Renal cortex interstitium (tissue), 15 donors: ENCODE measurements at places on chromosomes 5 and 9.

GRCh38 chr9:26308328-26308727 lies 584.3 kb downstream of the CAAP1 start:
- no peak for DNase-seq

GRCh38 chr5:177469750-177470525 lies 3.5 kb downstream of the DBN1 start:
- no peak for DNase-seq

DNA sequence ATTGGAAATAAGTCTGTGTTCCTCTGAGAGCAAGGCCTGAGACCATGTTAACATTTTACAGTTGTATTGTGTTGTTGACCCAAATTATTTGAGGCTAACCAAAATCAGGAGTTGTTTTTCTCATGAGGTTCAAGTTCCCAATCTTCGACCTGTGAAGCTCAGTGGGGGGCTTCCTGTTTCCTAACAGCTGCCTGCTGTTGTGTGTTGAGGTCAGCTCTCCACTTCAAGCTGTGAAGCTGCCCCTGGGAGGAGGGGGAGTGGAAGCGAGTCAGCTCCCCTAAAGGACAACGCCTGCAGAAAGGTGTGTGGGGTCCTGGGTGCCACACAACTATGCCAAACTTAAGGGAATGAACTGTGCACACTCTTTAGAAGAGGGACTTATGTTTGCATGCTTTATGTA lies 295.5 kb downstream of the IRX1 start:
- no peak for DNase-seq

DNA sequence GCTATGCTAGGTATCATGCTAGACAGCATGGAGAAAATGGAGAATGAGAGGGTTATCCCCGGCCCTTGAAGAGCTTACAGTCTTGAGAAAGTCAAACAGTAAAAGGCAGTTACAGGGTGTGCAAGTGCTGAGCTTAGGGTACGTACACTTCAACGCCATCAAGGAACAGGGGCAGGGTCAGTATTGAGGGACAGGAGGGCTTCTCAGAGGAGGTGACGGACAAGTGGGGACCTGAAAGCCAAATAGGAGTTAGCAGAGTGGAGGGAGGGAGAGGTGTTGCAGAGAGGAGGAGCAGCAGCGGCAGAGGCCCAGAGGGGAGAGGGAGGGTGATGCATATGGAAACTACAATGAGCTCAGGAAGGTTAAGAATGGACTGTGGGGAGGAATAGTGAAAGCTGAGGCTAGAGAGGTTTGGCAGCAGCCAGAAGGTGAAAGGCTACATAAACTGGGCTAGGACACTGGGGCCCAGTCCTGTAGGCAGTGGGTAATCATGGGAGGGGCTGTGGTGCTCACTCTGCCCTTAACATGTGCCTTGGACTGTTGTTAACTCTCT lies 88.0 kb downstream of the NRG2 start:
- DNase-seq = no peak

- no peak for DNase-seq
Measured at GRCh38 chr9:95920017-95920416, 44.5 kb downstream of the ERCC6L2 start.

- no peak for DNase-seq
Measured at GRCh38 chr9:121568343-121569265, 69.0 kb upstream of the GGTA1 start.

- DNase-seq = no peak
Measured at GRCh38 chr5:8839361-8840055, 706.4 kb downstream of the SEMA5A start.

- no peak for DNase-seq
Measured at GRCh38 chr9:98600631-98601030, 108.1 kb downstream of the GABBR2 start.

GRCh38 chr9:21155501-21155900 lies 11.0 kb downstream of the IFNA21 start:
- no peak for DNase-seq

DNA sequence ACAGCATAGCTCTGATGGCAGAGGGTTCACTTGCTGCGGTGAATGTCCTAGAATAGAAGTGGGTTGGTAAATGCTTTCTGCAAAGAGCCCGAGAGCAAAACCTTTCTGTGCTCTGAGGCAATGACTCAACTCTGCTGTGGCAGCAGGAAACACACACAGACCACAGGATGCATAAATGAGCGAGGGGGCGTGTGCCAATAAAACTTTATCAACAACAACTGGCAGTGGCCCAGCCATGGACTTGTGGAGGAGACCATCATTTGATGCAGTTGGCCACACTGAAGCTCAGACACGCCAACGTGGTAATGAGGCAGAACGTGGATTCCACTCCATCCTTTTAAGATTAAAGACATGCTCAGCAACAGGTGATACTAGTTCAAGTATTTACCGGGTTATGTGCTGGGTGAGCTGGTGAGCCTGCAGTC lies 6.8 kb downstream of the MRPL36 start:
- DNase-seq = no peak

DNA sequence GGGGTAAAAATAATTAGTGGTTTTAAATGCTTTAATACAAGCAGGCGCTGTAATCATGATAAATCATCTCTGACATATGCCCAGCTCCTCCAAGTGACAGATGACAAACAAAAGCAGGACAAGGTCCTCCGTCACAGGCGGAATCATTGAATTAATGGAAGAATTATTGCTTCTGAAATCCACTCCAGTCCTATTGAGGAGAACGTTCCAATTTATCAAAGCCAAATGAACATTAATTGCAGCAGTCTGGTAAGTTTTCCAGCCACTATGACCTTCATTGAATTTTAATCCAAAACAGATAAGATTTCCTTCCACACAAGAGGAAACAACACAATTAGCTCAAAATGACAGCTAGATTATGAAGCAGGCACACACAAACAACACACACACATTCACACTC lies 136.8 kb downstream of the ASTN2 start:
- DNase-seq = no peak

DNA sequence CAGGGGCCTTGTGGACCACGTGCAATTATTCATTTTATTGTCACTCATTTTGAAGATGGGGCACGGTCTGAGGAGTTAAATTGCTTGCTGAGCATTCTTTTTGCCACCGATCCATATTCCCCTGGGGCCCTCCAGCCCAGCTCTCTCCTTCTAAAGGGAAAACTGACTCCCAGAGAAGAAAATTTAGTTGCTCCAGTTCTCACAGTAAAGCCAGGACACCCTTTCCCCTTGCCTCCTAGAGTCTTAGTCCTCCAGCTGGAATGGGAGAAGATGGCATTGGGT lies 1.0 kb upstream of the PANK3 start:
- DNase-seq = no peak

- DNase-seq = no peak
Measured at GRCh38 chr5:146510559-146511125, 5.3 kb downstream of the GPR151 start.

- no peak for DNase-seq
Measured at GRCh38 chr5:180918380-180918779, 19.4 kb downstream of the BTNL8 start.

DNA sequence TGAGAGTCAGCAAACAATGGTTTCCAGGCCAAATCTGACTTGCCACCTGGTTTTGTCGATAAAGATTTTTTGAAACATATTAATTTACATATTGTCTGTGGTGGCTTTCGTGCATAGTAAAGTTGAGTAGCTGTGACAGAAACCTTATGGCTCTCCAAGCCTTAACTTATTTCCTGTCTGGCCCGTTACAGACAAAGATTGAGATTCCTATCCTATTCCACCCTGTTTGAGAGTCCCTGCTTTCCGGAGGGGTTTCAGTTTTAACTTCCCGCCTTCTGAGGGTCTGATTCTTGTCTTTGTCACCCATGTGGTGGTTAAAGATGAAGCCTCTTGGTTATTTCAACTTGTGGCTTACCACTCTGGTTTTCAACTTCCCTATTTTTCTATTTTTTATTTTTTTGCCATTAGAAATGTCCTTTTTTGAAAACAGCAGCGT lies 11.4 kb downstream of the OTULIN start:
- DNase-seq = no peak

- DNase-seq = no peak
Measured at GRCh38 chr9:77177894-77178794, 810 bp downstream of the VPS13A start.

GRCh38 chr9:134955156-134955555 lies 37.4 kb upstream of the FCN1 start:
- DNase-seq = no peak

- DNase-seq = no peak
Measured at GRCh38 chr5:67941614-67942401, 273.7 kb upstream of the PIK3R1 start.

DNA sequence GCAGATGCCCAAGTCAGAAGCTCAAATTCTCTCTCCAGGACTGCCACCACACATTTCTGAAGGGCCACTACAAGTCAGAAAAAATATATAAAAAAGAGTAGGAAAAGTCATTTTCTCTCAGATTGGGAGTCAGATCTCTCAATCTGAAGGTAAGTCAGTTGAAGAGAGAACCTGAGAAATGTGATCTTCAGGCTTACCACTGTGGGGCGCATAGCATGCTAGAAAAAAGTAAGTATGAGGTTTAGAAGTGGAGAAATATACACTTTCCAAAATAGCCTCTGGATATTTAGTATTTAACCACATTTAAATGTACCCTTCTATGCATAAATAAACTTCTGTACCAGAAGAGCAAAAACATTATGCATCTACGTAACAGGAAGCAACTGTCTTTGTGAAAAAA lies 800.7 kb upstream of the CTNND2 start:
- no peak for DNase-seq

DNA sequence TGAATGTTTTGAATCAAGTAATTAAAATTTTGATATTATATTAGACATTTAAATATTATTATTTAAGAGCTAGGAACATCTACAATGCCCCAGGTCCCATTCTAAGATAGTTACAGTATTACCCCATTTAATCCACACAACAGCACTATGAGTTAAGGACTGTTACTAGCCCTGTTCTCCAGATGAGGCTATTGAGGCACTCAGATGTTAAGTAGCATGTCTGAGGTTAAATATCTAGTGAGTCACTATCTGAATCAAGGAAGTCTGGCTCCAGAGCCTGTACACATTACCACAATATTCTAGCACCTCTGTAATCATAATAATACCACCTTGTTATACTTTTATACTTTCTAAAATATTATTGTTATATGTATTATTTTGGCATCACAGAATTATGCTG lies 304.6 kb downstream of the PDE4D start:
- no peak for DNase-seq

GRCh38 chr5:178941361-178941760 lies 363 bp downstream of the ZNF454 start:
- DNase-seq = peak; percentile 14

DNA sequence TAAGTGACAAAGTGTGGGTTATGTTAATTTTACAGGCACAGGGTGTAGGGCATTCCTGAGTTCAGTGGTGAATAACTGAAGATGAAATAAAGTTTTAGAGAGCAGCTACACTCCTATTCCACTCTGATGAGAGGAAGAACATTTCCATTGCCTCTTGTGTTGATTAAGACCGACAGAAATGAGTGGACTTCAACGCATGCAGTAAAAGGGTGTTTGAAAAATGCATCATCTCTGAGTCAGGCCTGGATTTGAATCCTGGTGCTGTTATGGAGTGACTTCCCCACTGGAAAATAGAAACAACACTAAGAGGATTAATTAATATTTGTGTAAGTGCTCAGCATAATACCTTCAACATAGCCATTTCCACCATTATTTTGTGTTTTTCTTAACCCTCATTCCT lies 86.3 kb downstream of the PRR16 start:
- DNase-seq = no peak

- no peak for DNase-seq
Measured at GRCh38 chr5:138212828-138213160, 329 bp downstream of the CDC23 start.

DNA sequence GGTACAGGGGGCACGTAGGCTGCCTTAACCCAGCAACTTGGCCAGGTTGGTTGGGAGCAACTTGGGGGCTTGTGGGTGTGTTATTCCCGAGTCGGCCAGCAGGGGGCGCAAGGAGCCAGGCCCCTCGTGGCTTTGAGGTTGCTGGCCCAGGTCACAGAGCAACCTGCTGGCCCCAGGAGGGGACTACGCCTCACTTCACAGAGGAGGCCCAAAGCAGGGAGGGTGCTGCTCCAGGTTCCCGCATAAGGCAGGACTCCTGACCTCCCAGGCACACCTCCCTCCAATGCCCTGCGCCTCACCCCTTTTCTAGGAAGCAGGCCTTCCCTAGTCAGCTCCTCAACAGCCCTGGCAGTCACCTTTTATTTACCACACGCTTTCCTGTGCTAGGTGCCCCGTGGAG lies 18.1 kb downstream of the KYAT1 start:
- DNase-seq = no peak

- DNase-seq = peak; percentile 41
Measured at GRCh38 chr5:5979761-5980537, 398.4 kb downstream of the MED10 start.

DNA sequence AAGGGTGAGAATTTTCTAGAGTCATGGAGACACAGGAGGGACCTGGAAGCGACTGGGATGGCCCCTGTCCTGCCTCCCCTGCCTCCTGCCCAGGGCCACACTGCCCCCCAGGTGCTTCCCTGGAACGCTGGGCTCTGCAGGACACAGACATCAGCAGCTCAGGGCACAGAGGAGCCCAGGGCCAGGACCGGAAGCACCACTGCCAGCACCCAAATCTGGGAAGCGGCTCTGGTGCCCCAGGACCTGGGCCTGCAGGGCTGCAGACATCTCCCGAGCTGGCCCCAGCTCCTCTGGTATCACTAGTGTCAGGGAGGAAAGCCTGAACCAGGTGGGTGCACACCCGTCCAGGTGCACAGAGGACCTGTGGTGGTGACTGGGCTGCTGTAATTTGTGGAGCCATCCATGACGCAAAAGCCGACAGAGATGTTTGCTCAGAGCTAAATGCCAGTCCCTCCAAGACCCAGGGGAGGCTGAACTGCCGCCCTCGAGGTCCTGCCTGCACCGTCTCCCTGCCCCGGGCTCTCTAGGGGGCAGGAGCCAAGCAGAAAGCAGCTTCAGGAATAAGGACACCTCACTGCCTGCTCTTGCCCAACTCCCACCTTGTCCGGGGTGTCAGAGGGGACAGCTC lies 46.0 kb upstream of the SIMC1 start:
- DNase-seq = no peak

DNA sequence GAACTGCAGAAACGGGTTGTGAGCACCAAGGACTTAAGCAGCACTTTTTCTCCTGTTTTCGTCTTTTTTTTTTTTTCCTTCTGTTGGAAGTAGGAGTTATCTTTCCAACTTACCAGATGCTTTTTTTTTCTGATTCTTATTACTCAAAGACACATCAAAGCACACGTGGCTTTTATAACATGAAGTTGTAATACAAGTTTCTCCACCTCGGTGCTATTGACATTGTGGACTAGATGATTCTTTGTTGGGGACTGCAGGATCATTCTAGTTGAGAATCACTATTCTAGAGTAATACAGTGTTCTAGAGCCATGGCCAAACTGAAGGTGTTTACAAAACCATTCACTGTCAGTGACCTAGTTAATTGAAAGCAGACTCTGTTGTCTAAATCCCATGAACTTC lies 51.5 kb downstream of the MYO10 start:
- DNase-seq = no peak

DNA sequence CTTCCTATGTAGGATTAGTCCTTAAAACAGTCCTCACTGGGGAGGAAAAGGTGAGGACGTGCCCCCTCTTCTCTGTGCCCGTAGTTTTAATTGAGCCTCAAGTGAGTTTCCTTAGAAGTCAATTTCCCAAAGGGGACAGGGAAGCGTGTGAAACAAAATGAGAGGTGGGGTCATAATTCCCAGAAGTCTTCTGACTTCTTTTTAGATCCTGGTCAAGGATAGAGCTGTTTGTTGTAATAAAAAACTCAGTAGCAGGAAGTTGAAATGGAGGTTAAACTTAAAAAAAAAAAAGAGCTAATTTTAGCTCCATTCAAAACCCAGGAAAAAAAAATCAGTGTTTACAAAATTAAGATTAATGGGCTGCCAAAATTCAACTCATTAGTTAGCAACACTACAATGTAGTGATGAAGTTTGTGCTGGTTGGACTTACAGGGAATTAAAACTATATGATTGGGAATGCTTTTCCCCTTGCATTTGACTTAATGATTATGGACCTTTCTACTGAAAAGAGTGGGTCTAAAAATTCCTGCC lies 158.3 kb upstream of the MEF2C start:
- DNase-seq = peak; percentile 2
